Activated T-helper 1 cell treated with anti-CD3 and anti-CD28 coated beads, Interleukin-2, amount 50 U/mL, for 16 hours (primary cell): ENCODE measurements at places on chromosomes 3 and 15.

DNA sequence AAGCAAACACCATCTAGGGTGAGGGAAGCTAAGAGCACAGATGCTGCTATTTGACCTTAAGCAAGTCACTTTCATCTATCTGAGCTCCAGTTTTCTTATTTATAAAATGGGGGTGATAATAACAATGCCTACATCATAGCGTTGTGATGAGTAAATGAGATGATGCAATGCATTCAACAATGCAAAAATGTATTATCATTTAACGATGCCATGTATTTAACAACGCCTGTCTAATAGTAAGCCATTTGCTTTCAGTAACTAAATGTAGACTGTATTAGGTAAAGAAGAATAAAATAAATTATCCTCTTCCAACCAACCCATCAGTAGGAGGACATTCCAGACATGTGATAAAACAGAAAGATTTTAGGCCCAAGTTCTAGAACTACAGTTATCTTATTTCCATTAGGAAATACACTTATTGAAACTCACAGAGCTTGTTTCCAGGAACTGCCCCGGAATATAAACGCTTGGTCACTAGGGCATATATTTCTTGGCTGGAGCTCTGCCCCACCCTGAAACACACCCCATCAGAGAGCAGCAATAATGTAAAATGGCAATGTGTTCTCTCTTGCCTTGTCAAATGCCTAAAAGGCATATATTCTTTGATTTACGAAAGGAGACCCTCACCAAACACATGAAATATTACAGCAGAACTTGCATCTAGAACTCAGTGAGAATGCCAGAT is 128.3 kb downstream of the LIPC start:
- DNase-seq, result no peak

DNA sequence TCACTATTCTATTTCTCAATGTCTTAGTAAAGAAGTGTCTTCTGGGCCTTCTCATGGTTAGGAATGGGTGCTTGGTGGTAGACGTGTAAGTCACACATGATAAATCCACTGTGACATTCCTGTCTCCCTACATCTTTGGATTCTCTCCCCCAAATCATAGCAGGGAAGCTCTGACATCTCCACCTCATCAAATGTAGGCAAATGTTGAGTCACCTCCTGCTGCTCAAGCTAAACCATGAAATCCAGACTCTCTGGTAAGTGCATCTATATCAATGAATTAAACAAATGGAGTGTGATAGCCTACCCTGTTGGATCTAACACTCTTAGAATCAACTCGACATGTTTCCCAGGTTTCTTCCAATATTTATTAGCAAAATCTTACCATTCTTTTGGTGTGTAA is 42.8 kb upstream of the RPL35A start:
- no peak for DNase-seq

- no peak for DNase-seq
Observed at GRCh38 chr15:75578173-75578947, 755 bp downstream of the PTPN9 start.

DNA sequence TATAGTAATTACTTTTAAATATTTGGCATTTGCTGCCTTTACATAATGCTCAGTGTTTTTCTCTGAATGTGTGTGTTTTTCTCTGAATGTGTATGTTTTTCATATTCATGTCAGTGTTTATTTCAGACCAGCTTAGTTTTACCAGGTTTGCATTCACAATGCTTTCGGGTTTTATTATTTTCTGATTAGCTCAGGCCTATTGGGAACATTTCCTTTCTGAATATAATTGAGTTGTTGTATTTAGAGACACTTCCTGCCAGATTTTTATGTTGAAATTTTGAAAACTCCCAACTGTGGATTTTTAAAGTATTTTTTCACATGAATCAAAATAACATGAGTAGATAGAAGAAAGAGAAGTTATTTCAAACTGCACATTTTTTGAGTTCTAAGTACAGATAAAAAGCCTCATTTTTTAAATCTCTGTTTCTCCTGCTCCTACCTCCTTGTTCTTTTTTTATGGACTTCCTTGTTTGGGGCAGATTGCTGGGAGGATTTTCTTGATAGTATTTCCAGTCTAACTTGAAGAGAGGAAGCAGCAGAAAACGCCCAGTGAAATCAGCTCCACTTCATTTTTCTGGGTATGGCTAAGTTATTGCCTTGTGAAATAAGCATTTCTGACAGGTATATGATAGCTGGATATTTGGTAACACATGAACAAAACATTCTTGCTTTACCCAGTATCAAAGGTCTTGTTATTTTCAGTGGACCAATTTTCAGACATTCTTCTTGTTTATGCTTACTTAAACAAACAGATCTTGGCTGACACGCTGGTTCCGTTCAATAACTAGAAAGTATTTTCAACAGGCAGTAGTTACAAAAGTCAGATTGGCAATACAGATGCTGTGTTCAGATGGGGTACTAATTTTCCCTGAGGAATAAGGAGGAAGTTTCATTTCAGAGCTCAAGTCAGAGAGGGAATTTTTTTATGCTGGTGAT is 70.7 kb downstream of the RIOX2 start:
- DNase-seq, result no peak

DNA sequence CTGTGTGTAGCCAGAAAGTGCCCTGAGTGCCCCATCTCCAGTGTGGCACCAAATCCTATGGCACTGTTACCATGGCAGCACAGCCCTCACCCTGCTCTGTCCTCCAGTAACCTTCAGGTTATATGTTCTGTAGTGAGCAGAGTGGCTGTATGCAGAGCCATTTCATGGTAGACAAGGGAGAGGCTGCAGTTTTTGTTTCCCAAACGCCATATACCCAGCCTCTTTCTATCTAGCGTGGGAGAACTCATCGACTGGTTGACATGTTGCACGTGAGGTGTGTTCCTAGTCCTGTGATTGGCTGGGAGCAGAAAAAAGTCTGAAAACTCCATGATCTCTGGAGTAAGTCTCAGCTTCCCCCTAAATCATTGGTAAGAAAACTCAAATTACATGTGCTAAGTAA is 2.0 kb downstream of the SIDT1 start:
- no peak for DNase-seq

- DNase-seq, result no peak
Observed at GRCh38 chr3:177279118-177279815, 82.0 kb upstream of the TBL1XR1 start.
